ENCODE measurements at places on chromosomes 6 and 20. TPM values are rescaled to one million over a fixed set of nuclear protein-coding genes. Genes with fewer than 3 reads are reported as not detected.

Gene DNPH1
- 47.2 TPM for total RNA-seq

- peaks cover 14% of the 10 kb centered on the region for H3K27me3 ChIP-seq
- H3K4me1 ChIP-seq = peaks cover 49% of the 10 kb centered on the region
- DNase-seq = peak; percentile 43
- H3K36me3 ChIP-seq = peaks cover 19% of the 10 kb centered on the region
- peak overlapping the region; percentile 92 for H3K4me3 ChIP-seq
These were observed 476 bp downstream of the IGF2R start for GRCh38 chr6:159969204-159969912.

DNA sequence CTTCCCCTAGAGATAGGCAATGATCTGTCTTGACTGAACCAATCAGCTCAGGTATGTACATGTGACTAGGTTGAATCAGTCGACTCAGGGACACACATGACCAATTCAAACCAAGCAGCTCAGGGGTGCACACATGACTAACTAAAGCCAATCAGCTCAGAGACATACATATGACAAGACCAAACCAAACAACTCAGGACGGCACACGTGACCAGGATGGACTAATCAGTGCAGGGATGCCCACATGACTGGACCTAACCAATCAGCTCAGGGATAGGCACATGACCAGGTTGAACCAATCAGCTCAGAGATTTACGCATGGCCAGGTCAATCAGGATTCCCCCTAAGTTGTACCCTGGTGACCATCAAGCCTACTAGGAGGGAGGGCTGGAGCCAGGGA lies 310.3 kb downstream of the CDH26 start:
- no peak overlapping the region for H3K27ac ChIP-seq
- H3K27me3 ChIP-seq = peaks cover 10% of the 10 kb centered on the region
- peaks cover 12% of the 10 kb centered on the region for H3K4me1 ChIP-seq
- no peak overlapping the region for H3K4me3 ChIP-seq

Gene DUSP15
- not detected for total RNA-seq

Gene PSORS1C1
- total RNA-seq = not detected

- H3K36me3 ChIP-seq = no peaks in the 10 kb centered on the region
- peaks cover 6% of the 10 kb centered on the region for H3K27me3 ChIP-seq
These were observed 64.7 kb downstream of the SASH1 start for GRCh38 chr6:148407372-148407771.

- peaks cover 25% of the 10 kb centered on the region for H3K36me3 ChIP-seq
- no peak for DNase-seq
- peak overlapping the region; percentile 78 for H3K27ac ChIP-seq
These were observed 151.1 kb downstream of the TRIM27 start for GRCh38 chr6:28772480-28773381.

Gene GZF1
- total RNA-seq = 15.8 TPM

DNA sequence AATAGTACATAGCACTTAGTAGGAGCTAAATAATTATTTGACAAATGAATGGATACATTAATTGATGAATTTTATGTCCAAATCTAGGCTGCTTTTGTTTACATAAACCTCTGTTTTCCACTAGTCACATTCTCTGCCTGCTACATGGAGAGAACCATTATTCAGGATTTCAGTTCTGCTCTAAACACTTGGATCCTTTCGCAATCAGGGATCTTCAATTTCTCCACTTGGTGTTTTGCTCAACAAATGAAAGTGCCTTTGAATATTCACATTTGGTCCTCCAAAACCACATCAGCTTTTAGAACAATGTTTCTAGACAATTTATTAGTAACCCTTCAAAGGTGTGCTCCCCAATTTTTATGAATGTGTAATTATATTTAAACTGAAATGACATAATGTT lies 30.6 kb upstream of the HLA-DQB1 start:
- H3K36me3 ChIP-seq = no peaks in the 10 kb centered on the region
- no peak overlapping the region for H3K27ac ChIP-seq
- no peak for DNase-seq
- H3K4me3 ChIP-seq = no peak overlapping the region
- peaks cover 71% of the 10 kb centered on the region for H3K27me3 ChIP-seq

- H3K4me1 ChIP-seq = peaks cover 60% of the 10 kb centered on the region
- H3K4me3 ChIP-seq = no peak overlapping the region
- H3K27ac ChIP-seq = no peak overlapping the region
- peaks cover 18% of the 10 kb centered on the region for H3K36me3 ChIP-seq
- peak; percentile 18 for DNase-seq
These were observed 21.1 kb upstream of the TAGAP start for GRCh38 chr6:159065759-159066329.

Gene PSORS1C2
- not detected for total RNA-seq

Gene LST1
- 125 TPM for total RNA-seq

- no peak overlapping the region for H3K4me3 ChIP-seq
- no peak overlapping the region for H3K27ac ChIP-seq
- no peaks in the 10 kb centered on the region for H3K36me3 ChIP-seq
- no peaks in the 10 kb centered on the region for H3K27me3 ChIP-seq
- no peak for DNase-seq
These were observed 229.7 kb upstream of the MARCKS start for GRCh38 chr6:113627480-113627879.

GRCh38 chr6:21873562-21873961 lies 280.0 kb downstream of the SOX4 start:
- no peak overlapping the region for H3K27ac ChIP-seq
- no peaks in the 10 kb centered on the region for H3K27me3 ChIP-seq
- H3K36me3 ChIP-seq = peaks cover 27% of the 10 kb centered on the region
- DNase-seq = no peak
- peaks cover 35% of the 10 kb centered on the region for H3K4me1 ChIP-seq
- no peak overlapping the region for H3K4me3 ChIP-seq

- no peak overlapping the region for H3K4me3 ChIP-seq
- H3K27me3 ChIP-seq = no peaks in the 10 kb centered on the region
- no peak for DNase-seq
- peaks cover 50% of the 10 kb centered on the region for H3K4me1 ChIP-seq
- H3K27ac ChIP-seq = no peak overlapping the region
- peaks cover 28% of the 10 kb centered on the region for H3K36me3 ChIP-seq
These were observed 5.8 kb downstream of the CITED2 start for GRCh38 chr6:139368661-139369060.

GRCh38 chr20:8220716-8221115 lies 88.7 kb downstream of the PLCB1 start:
- no peak overlapping the region for H3K27ac ChIP-seq
- no peaks in the 10 kb centered on the region for H3K36me3 ChIP-seq
- DNase-seq = no peak
- H3K4me1 ChIP-seq = peaks cover 15% of the 10 kb centered on the region
- H3K27me3 ChIP-seq = no peaks in the 10 kb centered on the region
- no peak overlapping the region for H3K4me3 ChIP-seq

GRCh38 chr6:43746071-43746470 lies 23.9 kb upstream of the VEGFA start:
- H3K27ac ChIP-seq = no peak overlapping the region
- H3K36me3 ChIP-seq = no peaks in the 10 kb centered on the region
- H3K27me3 ChIP-seq = peaks cover 19% of the 10 kb centered on the region
- H3K4me3 ChIP-seq = no peak overlapping the region
- no peak for DNase-seq

DNA sequence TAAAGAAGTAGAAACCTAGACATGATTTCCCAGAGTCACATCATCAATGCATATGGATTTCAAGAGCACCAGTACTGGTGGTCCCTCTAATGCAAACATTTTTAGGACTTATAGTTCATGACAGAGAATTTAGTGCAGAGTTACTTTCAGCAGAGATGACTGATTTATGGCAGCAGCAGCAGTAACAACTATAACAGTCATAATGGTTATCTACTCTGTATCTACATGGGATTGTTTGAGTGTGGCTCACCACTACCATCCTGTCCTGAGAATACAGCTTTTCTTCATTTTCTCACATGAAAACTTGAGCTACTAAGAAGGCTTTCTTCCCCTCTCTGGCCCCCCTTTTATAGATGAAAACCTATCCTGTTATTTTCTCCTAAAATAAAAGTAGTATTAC lies 128.5 kb upstream of the ENPP5 start:
- H3K4me1 ChIP-seq = no peaks in the 10 kb centered on the region
- DNase-seq = no peak
- no peak overlapping the region for H3K4me3 ChIP-seq
- H3K36me3 ChIP-seq = no peaks in the 10 kb centered on the region
- H3K27ac ChIP-seq = no peak overlapping the region
- H3K27me3 ChIP-seq = peaks cover 16% of the 10 kb centered on the region

DNA sequence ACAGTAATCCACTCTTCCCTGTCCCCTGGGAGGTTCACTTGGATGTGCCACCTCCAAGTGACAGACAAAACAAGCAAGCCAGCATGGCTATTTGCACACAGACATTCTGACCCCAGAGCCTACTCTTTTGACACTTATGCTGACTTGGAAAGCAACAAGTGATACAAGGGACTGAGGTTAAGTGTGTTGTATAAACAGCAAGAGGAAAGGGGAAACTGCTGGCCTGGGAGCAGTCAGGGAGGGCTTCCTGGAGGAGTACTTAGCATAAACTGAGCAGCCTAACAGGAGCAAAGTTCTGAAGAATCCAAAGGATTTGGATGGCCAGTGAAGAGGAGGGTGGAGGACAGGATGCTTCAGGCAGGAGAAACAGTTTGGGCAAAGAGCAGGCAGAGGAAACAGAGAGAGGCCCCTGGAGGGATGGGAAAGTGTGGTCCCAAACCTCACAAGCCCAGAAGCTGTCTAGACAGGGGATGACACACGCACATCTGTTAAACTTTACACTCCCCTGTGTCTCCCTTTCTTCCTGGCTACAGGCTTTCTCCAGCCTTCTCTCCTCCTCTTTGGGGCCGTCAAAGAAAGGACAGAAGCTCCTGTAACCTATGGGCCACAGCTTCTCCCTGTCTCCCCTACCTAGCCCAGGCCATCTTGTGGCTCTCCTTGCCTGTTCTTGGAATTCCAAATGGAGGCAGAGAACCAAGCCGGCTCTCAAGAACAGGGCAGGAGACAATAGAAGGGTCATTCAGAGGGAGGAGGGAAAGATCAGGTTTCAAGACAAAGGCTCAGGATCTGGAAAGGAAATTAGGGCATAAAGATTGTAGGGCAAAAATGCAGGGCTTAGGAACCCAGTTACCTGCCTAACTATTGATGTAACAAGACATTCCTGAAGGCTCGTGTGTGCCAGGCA lies 19.3 kb downstream of the SULF2 start:
- H3K27me3 ChIP-seq = peaks cover 17% of the 10 kb centered on the region
- H3K4me3 ChIP-seq = no peak overlapping the region
- DNase-seq = no peak
- no peaks in the 10 kb centered on the region for H3K36me3 ChIP-seq
- no peak overlapping the region for H3K27ac ChIP-seq

GRCh38 chr6:39335780-39336545 lies 13.5 kb upstream of the KCNK16 start:
- peaks cover 25% of the 10 kb centered on the region for H3K4me1 ChIP-seq
- no peak overlapping the region for H3K27ac ChIP-seq
- DNase-seq = peak; percentile 62

Gene TFAP2A
- not detected for total RNA-seq

GRCh38 chr6:2641044-2641725 lies 109.5 kb downstream of the MYLK4 start:
- H3K27ac ChIP-seq = no peak overlapping the region
- no peaks in the 10 kb centered on the region for H3K36me3 ChIP-seq
- DNase-seq = no peak
- H3K27me3 ChIP-seq = peaks cover 35% of the 10 kb centered on the region
- peaks cover 8% of the 10 kb centered on the region for H3K4me1 ChIP-seq
- H3K4me3 ChIP-seq = no peak overlapping the region

Gene ROS1
- not detected for total RNA-seq

Gene PACRG
- total RNA-seq = not detected

GRCh38 chr6:33609019-33609418 lies 12.1 kb upstream of the ITPR3 start:
- no peaks in the 10 kb centered on the region for H3K36me3 ChIP-seq
- no peak overlapping the region for H3K27ac ChIP-seq
- no peak overlapping the region for H3K4me3 ChIP-seq

- H3K4me1 ChIP-seq = no peaks in the 10 kb centered on the region
- DNase-seq = no peak
- H3K27me3 ChIP-seq = no peaks in the 10 kb centered on the region
- H3K4me3 ChIP-seq = no peak overlapping the region
These were observed 298.4 kb downstream of the TRDN start for GRCh38 chr6:123338394-123338793.

DNA sequence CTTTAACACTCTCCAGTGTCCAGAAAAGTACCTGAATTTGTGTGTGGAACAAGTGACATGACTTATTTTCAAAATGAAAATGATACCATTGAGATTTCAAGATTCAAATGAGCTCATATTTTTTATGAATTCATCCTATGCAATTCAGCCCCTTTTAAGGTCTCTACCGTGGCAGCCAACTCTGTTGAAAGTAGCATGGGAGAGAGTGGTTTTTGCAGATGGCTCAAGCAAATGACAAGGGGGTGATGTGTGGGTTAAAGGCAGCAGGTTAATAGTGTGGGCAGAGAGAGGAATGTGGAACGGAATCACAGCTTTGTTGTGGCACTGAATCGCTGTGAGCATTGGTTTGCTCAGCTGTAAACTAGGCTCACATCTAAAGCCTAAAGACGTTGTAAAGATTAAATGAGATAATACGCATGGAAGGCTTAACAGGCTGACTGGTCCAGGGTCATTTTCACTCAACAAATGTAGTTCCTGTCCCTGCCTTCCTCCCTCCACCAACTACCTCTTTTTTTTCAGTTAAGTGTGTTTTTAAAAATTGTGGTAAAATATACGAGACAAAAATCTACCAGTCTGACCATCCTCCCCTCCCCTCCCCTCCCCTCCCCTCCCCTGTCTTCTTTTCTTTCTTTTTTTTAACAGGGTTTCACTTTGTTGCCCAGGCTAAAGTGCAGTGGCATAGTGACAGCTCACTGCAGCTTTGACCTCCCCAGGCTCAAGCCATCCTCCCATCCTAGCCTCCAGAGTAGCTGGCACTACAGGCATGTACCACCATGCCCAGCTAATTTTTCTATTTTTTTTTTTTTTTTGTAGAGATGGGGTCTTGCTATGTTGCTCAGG lies 114.7 kb upstream of the ZNF217 start:
- H3K27ac ChIP-seq = peak overlapping the region; percentile 97
- peak overlapping the region; percentile 49 for H3K4me3 ChIP-seq
- H3K4me1 ChIP-seq = peaks cover 73% of the 10 kb centered on the region
- no peaks in the 10 kb centered on the region for H3K27me3 ChIP-seq
- peak; percentile 68 for DNase-seq

DNA sequence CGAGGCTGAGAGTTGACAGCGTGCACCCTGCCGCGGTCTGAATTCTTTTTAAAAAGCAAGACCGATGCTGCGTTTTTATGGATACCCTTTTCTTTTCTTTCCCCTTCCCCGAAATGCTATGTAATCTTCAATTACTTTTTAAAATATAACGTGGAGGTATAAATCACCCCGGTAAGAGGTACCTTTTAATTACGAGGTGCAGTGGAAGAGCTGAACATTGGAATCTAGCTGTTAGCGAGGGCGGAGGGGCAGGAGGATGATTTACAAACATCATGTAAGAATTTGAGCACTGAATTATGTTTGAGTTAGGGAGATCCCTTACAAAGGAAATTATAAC lies 1.2 kb downstream of the EYA2 start:
- H3K36me3 ChIP-seq = no peaks in the 10 kb centered on the region
- H3K27me3 ChIP-seq = peaks cover 62% of the 10 kb centered on the region
- DNase-seq = no peak
- H3K4me1 ChIP-seq = no peaks in the 10 kb centered on the region

- peaks cover 28% of the 10 kb centered on the region for H3K4me1 ChIP-seq
- peaks cover 14% of the 10 kb centered on the region for H3K27me3 ChIP-seq
- no peak overlapping the region for H3K4me3 ChIP-seq
- no peak for DNase-seq
- H3K36me3 ChIP-seq = no peaks in the 10 kb centered on the region
These were observed 9.7 kb upstream of the SLCO4A1 start for GRCh38 chr20:62632575-62633090.

GRCh38 chr6:158743033-158743651 lies 76.0 kb downstream of the EZR start:
- H3K27me3 ChIP-seq = no peaks in the 10 kb centered on the region
- H3K36me3 ChIP-seq = peaks cover 63% of the 10 kb centered on the region
- no peaks in the 10 kb centered on the region for H3K4me1 ChIP-seq
- H3K27ac ChIP-seq = no peak overlapping the region
- H3K4me3 ChIP-seq = no peak overlapping the region
